ENCODE measurements at places on chromosomes 3 and 15.

DNA sequence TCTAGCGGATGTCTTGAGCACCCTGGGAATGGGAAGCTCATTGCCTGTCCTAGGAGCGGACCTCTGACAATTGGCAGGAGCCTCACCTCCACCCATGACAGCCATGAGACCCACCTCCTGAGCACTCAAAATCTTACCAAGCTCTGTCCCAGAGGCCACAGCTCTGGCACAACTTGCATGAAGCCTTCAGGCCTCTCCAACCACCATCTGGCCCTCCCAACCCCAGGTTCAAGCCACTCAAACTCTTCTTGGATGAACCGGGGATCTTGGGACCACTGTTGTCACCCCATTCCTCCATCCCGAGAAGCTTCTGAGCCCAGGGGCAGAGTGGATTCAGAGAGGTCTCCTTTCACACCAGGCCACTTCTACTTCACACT is 1.5 kb downstream of the VIPR1 start:
- DNase-seq, result no peak

- DNase-seq, result no peak
Measured at GRCh38 chr3:106206146-106206545, 337.3 kb upstream of the CBLB start.

DNA sequence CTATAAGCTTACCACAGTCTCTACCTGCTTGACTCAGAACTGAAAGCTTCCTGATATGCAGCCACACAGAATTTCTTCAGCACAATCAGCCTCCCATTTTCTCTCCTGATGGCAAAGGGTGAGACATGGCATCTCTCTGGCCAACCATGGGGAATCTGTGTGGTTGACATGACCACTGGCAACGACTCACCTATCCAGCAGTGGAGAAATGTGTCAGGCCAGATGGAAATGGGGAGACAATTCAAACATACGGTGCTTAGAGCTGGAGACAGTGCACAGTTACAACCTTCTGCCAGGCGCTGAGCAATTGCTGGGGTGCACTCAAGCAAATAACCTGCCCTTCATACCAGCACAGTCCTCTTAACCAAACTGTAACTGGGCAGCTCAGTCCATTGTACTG is 3.6 kb downstream of the ZNF385D start:
- DNase-seq, result no peak

DNA sequence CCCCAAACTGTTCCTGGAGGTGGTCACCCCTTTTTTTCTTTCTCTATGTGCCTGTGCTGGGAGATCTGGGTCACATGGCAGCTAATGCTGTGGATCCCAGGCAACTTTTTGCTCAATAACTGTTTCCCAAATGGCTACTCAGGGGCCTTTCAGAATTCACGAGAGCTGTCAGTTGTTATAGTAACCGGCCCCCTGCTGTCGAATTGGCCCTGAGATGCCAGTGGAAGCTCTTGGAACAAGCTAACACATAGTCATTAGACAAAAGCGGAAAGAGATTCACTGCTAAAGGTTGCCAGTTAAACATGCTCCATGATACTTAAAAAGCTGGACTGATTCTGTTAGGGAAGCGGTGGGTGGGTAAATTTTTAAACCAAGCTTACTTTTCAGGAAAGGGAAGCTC is 144.1 kb downstream of the FEZF2 start:
- no peak for DNase-seq

- no peak for DNase-seq
Measured at GRCh38 chr3:139797724-139798343, 120.1 kb upstream of the NMNAT3 start.

GRCh38 chr3:104108522-104108921 is 1258.2 kb upstream of the ALCAM start:
- no peak for DNase-seq

GRCh38 chr3:172181932-172182586 is 142.7 kb downstream of the FNDC3B start:
- DNase-seq, result no peak

GRCh38 chr15:58344213-58345070 is 87.3 kb upstream of the LIPC start:
- DNase-seq, result no peak

DNA sequence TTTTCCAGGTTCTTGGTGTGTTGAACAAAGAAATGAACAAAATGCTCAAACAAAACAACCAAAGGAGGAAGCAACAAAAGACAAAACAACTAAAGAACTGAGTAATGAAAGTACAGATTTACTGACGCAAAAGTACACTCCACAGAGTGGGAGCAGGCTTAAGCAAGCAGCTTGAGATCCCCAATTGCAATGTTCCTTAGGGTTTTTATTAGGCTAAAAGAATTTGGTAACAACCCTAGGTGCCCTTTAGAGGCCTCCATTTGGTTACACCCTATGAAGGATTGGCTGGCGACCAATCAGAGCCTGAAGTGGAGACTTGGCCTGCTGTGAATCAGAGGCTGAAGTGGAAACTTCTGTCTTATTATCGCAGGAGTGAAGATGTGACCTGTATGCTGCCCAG is 243.4 kb upstream of the ATP10A start:
- DNase-seq, result no peak

DNA sequence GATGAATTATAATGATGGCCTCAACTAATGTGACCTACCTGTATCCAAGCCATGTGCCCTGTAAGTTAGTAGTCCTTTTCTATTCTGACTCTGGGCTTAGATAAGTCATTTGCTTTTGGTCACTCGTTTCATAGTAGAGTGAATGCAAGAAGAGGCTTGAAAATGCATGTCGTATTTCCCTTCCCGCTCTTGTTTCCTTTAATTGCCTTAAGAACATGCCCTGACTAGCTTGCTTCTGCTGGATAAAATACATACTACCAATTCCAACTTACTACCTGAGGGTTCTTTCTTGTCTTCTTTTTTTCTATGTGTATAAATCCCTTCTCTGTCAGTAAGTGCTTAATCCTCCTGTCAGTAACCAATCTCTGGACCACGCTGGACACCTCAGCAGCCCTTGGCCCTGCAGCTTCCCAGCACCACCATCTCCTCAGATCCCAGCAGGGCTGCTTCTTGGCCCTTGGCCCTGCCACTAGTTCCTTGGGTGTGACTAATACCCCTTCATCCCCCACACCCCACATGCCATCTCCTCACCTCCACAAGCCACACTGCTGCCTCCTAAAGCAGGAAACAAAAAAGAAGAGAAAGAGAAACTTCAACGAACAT is 771.7 kb downstream of the IGSF11 start:
- DNase-seq, result no peak

GRCh38 chr3:25557694-25558093 is 107.0 kb downstream of the TOP2B start:
- no peak for DNase-seq
